Activated naive CD8-positive, alpha-beta T cell treated with anti-CD3 and anti-CD28 coated beads, Interleukin-2, amount 50 U/mL, for 16 hours (primary cell): ENCODE measurements at places on chromosomes 2 and 18.

DNA sequence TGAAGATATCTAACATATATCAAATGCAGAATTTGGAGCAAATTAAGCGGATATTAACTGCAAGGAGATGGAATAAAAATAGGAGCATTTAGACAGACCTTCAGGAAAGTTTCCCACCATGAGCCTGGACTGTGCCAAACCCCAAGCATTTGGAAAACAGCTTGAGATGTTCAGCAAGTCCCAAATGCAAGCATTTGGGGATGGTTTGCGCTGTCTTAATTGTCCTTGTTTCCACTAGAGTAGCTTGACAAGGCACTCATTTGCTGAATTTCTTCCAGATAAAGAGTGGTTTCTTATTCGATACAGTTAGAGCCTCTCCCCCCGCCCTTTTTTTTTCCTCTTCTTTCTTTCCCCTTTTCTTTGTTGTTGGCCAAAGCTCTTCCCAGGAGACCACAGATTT lies 77.1 kb upstream of the CDC42EP3 start:
- no peak for DNase-seq

DNA sequence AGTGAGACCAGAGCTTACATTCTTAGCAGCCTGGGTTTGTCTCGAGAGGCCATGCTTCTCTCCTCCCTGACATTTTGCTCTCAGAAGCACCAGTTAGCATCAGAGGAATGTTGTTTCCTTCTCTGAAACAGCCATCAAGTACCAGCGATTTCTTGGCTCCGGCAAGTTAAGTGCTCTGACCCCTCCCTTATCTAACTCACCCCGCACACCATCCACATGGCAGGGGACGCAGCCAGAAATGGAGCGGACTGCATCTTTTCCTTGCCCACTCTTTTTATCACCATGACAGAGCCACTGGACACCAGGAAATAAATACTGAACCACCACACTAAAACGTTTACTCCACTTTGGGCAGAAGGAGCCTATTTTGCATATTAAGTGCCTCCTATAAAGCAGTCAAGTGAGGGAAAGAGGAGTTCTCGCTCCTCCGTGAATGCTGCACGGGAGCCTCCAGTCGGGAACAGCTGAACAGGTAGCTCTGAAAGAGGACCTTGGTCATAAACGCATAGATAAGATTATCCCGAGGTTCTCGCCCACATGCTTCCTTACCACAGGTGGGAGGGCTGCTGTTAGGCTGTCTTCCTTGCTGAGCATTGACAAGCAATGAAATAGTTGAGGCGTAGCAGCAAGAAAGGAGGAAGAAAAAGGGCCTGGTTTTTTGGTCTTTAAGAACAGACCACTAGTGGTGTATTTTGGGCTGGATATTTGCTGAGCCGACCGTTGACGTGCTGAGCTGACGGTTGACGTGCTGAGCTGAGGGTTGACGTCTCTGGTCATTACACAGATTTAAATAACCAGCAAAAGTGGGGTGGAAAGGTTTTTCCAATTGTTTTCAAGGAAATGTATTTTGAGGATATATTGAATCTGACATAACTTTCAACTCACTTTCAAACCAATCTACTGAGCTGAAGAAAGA lies 71.4 kb upstream of the ITGB6 start:
- no peak for DNase-seq

GRCh38 chr2:64832936-64833335 lies 156.3 kb upstream of the SLC1A4 start:
- DNase-seq = no peak

DNA sequence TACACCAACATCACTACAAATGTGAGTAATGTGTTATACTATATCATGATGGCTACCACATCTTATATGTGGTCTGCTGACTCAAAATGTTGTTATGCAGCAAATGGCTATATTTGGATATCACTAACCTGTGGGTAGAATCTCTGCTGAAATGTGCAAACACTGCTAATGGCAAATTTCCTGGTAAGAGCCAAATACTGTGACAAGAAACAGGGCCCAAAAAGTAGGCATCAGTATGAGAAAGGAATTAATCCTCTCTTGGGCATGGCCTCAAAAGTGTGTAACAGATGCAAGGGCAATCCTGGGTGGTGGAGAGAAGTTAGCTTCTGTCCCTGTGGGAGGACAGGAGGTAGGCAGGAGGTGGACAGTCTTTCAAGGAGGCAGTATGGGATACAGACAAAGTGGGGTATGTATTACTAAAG lies 13.3 kb downstream of the ATF2 start:
- DNase-seq = no peak

GRCh38 chr2:157414050-157414449 lies 29.8 kb downstream of the CYTIP start:
- no peak for DNase-seq

- no peak for DNase-seq
Measured at GRCh38 chr2:39368846-39369245, 68.2 kb downstream of the MAP4K3 start.

- DNase-seq = no peak
Measured at GRCh38 chr2:10934308-10934978, 22.7 kb downstream of the KCNF1 start.

- DNase-seq = no peak
Measured at GRCh38 chr2:41877114-41877678, 170.6 kb upstream of the PKDCC start.

GRCh38 chr18:11411048-11411447 lies 198.3 kb upstream of the SLC35G4 start:
- no peak for DNase-seq
